ENCODE measurements at places on chromosomes 12 and 14.

DNA sequence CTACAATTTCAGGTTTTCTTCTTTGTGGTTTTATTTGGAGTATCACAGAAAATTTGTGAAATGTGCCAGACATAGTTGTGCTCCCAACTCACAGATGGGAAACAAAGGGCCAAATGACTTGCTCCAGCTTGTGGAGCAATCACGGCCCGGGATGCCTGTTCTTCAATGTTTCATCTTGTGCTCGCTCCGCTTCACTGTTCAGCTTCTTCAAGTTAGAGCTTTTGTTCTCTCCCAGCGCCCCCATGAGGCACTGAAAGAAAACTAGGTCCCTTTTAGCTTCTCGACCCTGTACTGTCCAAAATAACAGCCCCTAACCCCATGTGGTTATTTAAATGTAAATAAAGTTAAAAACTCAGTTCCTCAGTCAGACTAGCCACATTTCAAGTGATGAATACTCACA lies 187.9 kb upstream of the STXBP6 start:
- peak; percentile 3 for DNase-seq

GRCh38 chr12:27709932-27710591 lies 570 bp upstream of the MRPS35 start:
- no peak for DNase-seq

- DNase-seq: no peak
Measured at GRCh38 chr12:66032739-66033138, 97.8 kb downstream of the LLPH start.

- DNase-seq: no peak
Measured at GRCh38 chr14:75153295-75153694, 23.1 kb downstream of the TMED10 start.

- DNase-seq: no peak
Measured at GRCh38 chr12:10178821-10179220, at the start of gene TMEM52B. Gene TMEM52B, plus strand, starts transcription at chr12:10179032. Its CDS starts 543 bp downstream, at chr12:10179575.

DNA sequence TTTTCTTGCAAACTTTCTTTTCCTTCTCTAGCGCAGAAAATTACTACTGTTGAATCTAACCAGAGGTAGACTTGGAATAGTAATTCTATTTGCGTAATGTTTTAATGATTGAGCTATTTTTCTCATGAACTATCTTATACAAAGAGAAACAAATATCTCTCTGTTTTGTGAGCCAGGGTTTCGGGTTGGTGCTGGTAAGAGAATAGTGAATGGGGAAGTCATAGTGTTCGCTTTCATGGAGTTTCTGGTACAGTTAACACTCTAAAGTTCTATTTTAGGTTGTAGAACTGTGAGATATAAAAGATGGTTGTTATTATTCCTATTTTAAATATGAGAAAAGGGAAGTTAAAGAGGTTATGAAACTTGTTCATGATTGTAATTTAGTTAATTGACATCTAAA lies 6.6 kb downstream of the CLEC1B start:
- no peak for DNase-seq

DNA sequence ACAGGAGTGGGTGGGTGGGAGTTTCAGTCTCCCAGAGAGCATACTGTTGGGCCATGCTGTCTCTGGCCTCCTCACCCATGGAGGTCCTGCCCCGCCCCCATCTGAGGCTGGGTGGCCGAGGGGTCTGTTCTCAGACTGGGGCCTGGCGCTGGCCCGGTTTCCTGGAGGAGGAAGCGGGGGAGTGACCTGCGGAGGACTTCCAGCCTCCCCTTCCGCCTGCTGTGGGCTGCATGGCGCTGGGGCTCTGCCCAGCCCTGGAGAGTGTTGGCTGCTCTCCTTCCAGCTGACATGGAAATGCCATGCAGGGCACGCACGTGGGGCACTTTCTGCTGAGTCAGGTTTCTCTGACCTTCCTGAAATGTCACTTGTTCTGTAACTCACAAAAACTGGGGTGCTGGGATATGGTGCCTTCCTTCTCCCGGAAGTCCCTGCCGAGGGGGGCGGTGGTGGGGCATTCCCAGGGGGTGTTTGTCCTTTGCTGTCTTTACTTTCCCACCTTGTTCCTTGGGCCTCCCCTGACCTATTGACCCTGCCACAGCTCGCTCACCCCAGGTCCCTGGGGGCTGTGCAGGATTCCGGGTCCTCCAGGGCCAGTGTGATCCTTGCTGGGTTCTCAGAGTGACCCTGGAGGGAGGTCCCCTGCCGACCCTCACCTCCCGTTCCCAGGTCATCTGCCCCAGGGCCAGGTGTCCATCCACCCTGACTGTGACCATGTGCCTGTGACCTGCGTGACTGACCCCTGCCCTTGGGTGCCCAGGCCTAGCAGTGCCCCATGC lies 23.6 kb downstream of the PACS2 start:
- peak; percentile 48 for DNase-seq

GRCh38 chr12:104467346-104467837 lies 10.6 kb downstream of the CHST11 start:
- DNase-seq: peak; percentile 49

DNA sequence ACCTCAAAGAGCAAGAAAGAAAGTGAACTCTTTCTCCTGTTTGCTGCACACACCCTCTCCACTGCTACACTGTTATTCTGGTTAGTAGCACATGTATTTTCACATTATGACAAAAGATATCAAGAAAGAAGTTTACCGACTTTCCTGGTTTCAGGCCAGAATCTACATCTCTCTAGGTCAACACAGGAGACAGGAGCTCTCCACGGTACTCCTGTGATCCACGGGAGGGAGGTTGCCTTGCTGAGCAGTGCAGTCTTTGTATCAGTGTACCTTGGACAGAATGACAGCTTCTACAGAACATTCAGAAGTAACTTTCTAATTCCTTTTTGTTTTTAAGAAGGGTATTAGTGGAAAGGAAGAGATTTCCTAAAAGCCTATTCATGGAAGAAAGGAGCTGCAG lies 805.6 kb downstream of the NRXN3 start:
- no peak for DNase-seq

DNA sequence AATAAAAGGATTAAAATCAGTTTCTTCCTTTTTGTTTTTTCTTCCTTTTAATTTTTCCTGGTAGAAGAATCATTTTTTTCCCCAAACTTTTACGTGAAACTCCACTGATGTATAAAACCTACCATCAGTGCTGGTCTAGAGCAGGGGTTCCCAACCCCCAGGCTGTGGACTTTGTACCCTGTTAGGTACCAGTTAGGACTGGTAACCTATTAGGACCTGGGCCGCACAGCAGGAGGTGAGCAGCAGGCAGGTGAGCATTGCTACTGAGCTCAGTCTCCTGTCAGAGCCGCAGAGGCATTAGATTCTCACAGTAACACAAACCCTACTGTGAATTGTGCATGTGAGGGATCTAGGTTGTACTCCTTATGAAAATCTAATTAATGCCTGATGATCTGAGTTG lies 10.1 kb downstream of the SMCO2 start:
- DNase-seq: no peak

GRCh38 chr14:94382716-94383596 lies 5.4 kb downstream of the SERPINA1 start:
- no peak for DNase-seq

- no peak for DNase-seq
Measured at GRCh38 chr14:58145936-58146335, 6.1 kb downstream of the ARMH4 start.

GRCh38 chr14:105878125-105878524 lies 351.7 kb downstream of the TMEM121 start:
- DNase-seq: no peak

DNA sequence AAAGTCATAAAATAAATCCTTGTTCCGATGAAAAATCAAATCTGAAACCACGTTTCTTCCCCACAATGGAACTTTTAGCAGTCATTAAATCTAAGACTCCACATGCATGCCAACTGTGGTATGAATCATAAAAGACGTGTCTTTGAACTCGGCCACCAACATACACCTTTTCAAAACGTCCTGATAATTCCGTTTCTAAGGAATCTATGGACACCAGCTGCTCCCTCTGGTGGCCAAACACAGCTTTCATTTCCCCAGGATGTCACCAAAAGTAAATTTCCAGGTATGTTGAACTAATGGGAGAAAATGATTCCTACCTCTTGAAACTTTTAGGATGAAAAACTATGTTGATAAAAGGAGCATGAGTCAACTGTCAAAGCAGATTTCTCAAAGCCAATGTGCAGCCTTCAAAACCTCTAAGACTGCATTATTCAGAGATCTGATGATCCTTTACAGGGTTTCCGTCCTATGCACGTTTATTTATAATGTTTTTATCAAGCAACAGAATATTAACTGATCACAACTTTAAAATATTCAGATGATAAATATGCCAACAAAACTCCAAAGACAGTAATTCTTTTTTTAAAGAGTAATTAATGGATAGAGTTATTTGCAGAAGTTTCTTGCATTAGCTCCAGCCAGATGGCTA lies 96.2 kb downstream of the CIT start:
- DNase-seq: no peak

GRCh38 chr12:26238341-26239121 lies 43.2 kb downstream of the SSPN start:
- DNase-seq: no peak

- no peak for DNase-seq
Measured at GRCh38 chr14:22952418-22952817, 4.5 kb downstream of the HAUS4 start.

- DNase-seq: no peak
Measured at GRCh38 chr14:93785423-93785822, 2.9 kb downstream of the PRIMA1 start.

- no peak for DNase-seq
Measured at GRCh38 chr14:93780813-93781400, 7.4 kb downstream of the PRIMA1 start.

DNA sequence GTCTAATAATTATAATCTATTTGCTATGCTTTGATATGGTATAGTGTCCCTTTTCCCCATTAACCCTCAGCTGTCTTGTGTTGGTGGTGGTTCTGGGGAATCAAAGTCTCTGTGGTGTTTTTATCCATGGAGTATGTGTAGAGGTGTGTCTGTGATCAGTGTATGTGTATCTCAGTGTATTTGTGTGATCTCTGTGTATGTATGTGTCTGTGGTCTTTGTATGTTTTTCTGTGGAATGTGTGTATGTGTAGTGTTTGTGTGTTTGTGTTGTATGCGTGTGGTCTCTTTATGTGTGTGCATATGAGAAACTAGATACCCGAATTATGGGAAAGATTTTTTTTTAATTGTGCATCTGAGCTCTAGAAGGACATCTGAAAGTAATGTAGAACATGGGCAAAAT lies 1.1 kb downstream of the GPR33 start:
- DNase-seq: no peak

GRCh38 chr12:6390084-6390799 lies 6.3 kb downstream of the LTBR start:
- no peak for DNase-seq

DNA sequence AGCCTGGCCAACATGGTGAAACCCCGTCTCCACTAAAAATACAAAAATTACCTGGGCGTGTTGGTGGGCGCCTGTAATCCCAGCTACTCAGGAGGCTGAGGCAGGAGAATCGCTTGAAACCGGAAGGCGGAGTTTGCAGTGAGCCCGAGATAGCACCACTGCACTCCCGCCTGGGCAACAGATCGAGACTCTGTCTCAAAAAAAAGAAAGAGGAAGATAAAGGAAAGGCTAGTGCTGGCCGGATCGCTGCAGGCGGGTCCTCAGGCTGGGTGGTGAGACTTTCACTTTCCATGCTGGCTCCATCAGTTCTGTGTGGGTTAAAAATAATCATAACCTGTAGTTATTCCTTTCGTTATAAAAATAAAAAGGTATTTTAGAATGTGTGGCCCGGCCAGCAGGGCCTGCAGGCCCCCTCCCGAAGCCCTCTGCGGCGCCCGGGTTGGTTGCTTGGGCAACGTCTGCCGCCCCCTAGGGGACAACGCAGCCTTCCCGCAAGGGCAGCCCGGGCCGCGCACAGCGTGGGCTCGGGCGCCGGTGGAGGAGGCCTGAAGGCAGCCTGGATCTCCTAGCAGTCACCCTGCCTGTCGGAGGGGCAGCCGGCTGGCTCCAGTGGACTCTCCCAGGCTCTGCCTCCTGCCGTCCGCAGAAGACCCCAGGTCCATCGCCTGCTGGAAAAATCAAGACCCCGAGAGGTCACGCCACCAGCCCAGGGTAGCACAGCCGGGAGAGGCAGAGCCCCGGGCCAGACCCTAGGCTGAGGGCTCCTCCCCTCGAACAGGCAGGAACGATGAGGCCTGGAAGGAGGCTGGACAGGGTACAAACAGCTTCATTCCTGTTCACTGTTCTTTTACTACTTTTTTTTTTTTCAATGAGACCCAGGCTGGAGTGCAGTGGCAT lies 5.0 kb upstream of the SLC25A47 start:
- DNase-seq: peak; percentile 85

DNA sequence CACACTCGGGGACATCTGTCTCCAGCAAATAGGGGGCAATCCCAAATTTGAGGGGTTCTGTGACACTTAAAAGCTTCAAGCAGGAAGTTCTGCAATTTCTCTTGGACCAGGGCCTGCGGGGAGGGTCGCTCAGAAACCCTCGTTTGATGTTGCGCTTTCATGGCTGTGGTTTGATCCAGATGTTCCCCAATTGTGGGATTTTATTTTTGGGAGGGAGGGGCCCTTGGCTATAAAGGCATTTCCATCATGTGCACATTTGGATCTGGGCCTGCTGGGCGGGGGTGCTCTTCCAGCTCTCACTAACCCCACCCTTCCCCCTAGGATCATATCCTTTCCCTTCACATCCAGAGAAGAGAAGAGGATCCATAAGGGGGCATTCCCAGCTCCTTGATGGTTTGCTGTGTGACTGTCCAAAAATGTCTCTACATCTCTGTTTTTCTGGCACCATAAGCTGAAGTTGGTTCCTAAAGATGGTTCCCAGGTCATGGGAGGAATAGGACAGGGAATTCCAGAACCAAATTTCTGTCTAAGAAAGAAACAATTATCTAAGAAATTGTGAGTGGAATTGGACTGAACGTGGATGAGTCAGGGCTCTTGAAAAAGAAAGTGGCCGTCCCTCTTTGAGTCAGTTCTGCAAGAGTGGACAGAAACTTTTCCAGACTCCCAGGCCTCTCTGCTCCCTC lies 47.2 kb downstream of the SMUG1 start:
- no peak for DNase-seq

GRCh38 chr12:32727237-32727636 lies 28.5 kb downstream of the YARS2 start:
- no peak for DNase-seq

DNA sequence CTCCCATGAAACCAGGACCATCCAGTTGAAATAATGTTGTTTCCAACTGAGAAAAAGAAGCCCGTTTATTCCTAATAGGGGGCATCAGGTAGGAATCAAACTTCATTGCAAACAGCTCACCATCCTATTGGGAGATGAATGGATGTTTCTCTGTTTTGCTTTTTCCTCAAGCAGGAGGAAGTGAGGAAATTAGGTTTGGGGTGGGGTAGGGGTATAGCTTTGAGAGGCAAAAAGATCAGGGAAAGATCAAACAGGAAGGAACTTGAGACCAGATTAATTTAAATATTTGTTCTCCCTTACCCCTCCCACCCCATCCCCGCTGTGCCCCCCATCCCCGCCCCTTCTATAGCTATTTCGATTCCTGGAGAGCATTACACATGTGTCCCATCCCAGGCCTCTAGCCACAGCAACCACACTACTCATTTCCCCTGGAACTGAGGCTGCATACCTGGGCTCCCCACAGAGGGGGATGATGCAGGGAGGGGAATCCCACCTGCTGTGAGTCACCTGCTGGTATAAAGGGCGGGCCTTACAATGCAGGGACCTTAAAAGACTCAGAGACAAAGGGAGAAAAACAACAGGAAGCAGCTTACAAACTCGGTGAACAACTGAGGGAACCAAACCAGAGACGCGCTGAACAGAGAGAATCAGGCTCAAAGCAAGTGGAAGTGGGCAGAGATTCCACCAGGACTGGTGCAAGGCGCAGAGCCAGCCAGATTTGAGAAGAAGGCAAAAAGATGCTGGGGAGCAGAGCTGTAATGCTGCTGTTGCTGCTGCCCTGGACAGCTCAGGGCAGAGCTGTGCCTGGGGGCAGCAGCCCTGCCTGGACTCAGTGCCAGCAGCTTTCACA lies at the start of gene IL23A:
Gene IL23A (plus strand): TSS at position 577 of the 850 bp plus-strand sequence. CDS start 161 bp downstream, at position 738.
- no peak for DNase-seq

- DNase-seq: no peak
Measured at GRCh38 chr14:101135796-101136742, 232.5 kb upstream of the RTL1 start.
